DMS53 (cell line): ENCODE measurements at places on chromosomes 2 and 18.
A peak's percentile ranks its signal among the peaks of the same experiment; 100 is the strongest.

DNA sequence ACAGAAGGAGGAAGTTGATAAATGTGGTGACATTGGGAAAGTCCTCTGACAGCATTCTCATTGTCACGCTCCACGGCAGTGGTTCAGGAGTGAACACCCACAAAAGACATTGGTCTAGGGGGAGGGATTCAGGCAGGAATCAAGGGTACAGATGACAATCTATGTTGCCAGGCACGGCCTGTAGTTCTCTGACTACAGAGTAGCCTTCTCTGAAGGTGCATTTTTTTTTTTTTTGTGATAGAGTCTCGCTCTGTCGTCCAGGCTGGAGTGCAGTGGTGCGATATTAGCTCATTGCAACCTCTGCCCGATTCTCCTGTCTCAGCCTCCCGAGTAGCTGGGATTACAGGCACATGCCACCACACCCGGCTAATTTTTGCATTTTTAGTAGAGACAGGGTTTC is 7.4 kb upstream of the MOB1A start:
- DNase-seq, result peak; percentile 16

GRCh38 chr2:145114726-145115125 is 594.8 kb upstream of the ZEB2 start:
- no peak for DNase-seq

DNA sequence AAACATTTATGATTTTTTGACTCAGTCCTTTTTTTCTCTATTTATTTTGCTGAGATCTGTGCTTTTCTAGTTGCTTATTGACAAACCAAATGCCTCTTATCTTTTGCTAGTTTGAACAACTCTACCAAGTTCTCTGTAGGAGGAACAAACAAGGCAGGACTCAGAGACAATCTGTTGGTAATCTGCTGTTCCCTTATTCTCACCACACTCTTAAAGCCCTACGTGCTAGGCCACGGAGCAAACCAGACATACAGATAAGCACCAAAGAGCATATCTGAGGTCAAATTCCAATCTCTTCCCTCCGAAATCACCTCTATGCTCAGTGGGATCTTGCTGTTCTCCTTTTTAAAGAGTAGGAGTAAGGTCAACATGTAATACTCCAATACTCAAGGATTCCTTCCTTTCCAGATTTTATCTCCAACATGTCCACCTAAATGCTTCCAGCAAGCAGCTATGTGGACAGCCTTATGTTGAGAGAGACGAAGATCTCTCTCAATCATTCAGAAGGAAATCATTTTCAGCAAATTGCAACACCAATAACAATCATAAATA is 18.4 kb downstream of the FN1 start:
- no peak for DNase-seq

- no peak for DNase-seq
Observed at GRCh38 chr2:55138014-55138881, 88.0 kb upstream of the RTN4 start.

GRCh38 chr18:68848242-68848641 is 50.4 kb downstream of the CCDC102B start:
- DNase-seq, result no peak

DNA sequence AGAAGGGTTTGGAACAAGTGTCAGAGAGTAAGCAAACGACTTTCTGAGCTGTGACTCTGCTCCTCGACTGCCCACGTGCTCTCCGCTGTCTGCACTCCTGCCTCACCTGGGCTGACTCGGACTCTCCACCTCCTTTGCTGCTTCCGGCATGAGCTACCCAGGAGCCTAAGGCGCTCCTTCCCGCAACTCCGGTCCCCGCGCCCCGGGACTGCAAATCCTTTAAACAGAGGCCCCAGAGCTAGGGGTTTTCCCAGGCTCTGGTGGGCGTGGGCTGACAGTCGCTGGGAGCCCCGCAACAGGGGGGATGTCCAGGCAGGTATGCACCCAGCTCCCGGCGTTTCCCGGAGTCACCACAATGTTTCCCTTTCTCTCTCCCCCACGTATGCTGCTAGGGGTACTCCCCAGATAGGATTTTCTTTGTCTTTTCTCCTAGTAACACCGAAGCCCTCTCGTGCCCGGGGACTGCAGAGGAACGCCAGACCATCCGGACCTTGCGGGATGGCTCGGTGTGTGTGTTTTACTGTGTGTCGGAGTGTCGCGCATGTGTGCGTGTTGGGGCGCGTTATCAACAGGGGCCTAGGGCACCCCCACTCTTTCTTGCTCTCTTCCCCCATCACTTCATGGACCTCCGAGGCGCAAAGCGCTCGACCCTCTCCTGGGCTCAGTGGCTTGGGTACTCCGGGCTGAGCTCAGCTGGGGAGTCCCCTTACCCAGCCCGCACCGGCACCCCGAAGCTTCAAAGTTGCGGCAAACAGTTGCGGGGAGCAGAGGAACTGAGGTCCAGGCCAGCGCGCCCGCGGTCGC is 691 bp upstream of the THSD7B start:
- peak; percentile 59 for DNase-seq

DNA sequence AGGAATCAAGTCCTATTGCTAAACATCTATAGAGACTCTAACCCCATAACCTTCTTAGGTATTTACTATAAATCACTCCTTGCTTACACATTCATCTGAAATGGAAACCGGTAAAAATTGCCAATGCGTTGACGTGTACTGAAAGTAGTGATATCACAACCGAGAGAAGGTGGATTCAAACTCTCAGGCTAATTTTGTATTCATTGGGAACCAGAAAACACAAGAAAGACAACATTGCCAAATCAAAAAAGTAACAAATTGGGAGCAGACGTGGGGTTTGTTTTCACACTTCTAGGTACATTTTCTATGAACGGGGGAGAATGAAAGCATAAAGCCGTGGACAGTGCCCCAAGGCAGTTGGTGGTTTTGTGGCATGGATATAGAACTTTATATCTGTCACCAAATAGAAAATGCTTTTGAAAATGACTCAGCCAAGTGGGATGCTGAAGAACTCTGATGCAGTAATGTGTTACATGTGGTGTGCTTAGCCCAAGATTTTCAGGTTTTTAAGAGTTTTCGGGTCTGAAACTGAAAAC is 155.1 kb upstream of the RASGRP3 start:
- DNase-seq, result no peak

DNA sequence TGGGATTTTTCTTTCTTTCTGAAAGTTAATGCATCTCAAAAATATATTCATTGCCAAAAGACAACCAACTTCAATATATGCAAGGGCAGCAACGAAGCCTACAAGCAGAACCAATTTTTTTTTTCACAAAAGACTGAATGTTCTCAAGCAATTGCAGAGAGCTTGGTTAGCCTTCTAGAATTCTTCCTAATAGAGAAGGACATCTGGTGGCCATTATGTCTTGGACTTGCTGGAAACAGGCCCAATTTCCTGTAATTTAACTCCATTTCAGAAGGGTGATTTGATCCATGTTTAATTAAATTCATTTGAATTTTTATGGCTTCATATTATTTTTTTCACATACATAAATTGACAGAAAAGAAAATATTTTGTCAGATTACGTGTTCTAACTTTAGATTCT is 208.0 kb downstream of the TPGS2 start:
- DNase-seq, result no peak

DNA sequence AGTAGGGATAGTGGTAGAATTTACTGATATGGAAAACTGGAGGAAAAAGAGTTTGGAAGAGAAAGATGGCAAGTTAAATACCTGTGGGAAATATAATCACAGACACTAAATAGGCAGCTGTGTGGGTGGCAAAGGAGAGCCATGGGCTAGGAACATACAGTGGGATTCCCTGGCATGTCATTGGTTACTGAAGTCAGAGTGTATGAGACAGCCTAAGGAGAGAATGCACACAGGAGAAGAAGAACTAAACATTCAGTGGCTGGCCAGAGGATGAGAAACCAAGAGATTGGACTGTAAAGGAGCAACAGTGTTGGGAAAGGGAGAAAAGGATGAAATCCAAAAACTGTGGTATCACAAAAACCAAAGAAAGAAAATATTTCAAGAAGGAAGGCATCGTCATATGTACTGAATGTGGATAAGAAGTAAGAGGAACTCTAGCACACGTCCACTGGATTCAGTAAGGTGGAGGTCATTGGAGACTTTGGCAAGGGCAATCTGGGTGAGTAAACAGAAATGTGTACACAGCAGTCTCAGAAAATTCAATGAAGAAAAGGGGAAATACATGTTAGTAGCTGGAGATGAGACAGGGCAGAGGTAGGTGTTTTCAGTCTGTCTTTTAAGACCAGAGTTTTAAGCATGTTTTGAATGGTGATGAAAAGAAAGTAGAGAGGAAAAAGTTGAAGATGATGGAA is 83.3 kb downstream of the SPIRE1 start:
- peak; percentile 50 for DNase-seq

DNA sequence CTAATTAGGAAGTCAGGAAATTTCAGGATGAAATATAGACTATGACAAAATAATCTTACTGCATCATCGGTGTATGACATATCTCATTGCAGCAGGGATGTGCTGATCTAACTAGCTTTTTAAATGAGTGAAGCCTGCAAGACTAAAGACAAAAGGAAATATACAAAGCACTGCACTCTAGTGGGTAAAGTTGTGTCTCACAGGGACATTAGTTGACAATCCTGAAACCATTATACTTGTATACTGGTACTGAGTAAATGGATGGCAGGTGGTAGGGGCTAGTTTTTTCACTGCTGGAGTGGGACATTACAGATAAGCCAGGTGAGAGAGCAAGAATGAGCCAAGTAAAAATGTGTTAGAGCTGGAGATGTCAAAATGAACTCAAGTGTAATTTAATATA is 317.5 kb upstream of the RAB6C start:
- DNase-seq, result peak; percentile 29

DNA sequence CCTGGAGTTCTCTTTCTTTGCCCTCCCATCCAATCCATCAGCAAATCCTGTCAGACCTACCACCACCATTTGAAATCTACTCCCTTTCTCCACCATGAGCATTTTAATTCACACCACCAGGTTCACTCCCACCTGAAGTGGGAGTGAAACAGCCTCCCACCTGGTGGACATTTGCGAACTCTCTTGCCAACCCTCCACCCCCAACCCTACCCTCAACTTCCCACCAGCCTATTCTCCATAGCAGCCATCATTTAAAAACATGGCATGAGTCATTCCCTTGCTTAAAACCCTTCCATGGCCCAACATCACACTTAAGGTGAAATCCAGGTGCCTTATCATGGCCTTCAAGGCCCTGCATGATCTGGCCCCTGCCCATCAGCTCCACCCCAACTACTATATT is 3.5 kb downstream of the RTKN start:
- no peak for DNase-seq

GRCh38 chr2:219421323-219421722 is 3.1 kb downstream of the DES start:
- no peak for DNase-seq

DNA sequence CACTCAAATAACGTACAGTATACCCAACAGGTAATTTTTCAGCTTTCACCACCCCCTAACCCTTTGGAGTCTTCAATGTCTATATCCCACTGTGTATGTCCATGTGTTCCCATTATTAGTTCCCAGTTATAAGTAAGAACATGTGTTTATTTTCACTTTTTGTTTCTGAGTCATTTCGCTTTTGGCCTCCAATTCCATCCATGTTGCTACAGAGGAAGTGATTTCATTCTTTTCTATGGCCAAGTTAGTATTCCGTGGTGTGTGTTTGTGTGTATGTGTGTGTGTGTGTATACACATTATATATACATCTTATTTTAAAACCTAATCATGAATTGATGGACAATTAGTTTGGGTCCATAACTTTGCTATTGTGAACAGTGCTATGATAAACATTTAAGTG is 464.4 kb downstream of the CMPK2 start:
- DNase-seq, result no peak

DNA sequence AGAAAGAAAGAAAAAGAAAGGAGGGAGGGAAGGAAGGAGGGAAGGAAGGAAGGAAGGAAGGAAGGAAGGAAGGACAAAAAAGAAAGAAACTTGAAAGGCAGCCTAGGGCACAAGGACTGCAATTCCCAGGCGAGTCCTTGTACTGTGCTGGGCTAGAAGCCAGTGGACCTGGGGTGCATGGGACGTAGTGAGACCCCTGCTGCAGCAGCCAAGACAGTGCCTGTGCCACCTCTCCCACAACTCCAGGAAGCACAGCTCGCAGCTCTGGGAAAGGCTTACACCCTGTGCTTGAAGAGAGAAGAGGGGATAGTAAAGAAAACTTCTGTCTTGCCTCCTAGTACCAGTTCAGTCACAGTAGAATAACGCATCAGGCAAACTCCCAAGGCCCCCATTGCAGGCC is 227.9 kb upstream of the CDH7 start:
- DNase-seq, result no peak

- DNase-seq, result peak; percentile 77
Observed at GRCh38 chr2:65722028-65722778, 289.8 kb upstream of the SPRED2 start.

DNA sequence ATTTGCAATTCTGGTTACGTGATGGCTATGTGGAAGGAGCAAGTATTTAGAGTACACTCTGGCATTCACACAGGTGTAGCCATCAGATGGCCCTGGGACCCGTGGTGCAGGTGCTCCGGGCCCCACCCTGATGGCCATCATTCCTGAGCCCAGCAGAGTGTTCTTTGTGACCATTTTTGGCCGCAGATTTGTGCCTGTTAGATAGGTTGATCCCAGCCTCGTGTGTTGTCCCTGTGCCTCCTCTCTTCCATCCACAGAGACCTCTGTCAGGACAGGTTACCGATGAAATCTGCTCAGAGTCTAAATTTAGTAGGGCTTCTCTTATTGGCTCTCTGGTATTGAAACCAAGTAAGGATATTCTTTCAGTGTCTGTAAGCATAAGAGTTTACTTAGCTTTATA is 33.9 kb downstream of the MAPRE2 start:
- no peak for DNase-seq

GRCh38 chr2:8893978-8894820 is 56.8 kb upstream of the KIDINS220 start:
- DNase-seq, result no peak

DNA sequence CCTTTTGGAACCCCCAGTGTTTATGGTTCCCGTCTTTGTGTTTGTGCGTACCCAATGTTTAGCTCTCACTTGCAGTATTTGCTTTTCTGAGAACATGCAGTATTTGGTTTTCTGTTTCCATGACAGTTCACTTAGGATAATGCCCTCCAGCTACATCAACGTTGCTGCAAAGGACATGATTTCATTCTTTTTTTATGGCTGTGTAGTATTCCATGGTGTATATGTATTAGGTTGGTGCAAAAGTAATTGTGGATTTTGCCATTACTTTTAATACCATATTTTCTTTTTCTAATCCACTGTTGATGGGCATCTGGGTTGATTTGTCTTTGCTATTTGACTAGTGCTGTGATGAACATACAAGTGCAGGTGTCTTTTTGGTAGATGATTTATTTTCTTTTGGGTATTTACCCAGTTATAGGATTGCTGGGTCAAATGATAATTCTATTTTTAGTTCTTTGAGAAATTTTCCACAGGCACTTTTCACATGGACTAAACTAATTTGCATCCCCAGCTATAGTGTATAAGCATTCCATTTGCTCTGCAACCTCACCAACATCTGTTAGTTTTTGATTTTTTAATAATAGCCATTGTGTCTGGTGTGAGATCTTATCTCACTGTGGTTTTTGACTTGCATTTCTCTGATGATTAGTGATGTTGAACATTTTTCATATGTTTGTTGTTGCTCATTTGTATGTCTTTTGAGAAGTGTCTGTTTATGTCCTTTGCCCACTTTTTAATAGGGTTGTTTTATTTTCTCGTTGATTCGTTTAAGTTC is 63.6 kb downstream of the CERS6 start:
- peak; percentile 25 for DNase-seq
